ENCODE measurements at places on chromosomes 12 and 14. TPM values are rescaled to one million over a fixed set of nuclear protein-coding genes. Genes with fewer than 3 reads are reported as not detected.
A peak's percentile ranks its signal among the peaks of the same experiment; 100 is the strongest.

Gene RFX4
- 0.14 TPM for total RNA-seq

Gene CHGA
- total RNA-seq, result 17.2 TPM

Gene KCNH3
- total RNA-seq, result 0.44 TPM

Gene HELB
- total RNA-seq, result 10.2 TPM

Gene SLC8A3
- total RNA-seq, result 0.63 TPM

Gene TNS2
- total RNA-seq, result 7.7 TPM

Gene SYCP3
- not detected for total RNA-seq

- DNase-seq, result no peak
- H3K4me3 ChIP-seq, result no peak overlapping the region
- no peaks in the 10 kb centered on the region for H3K27me3 ChIP-seq
- peaks cover 4% of the 10 kb centered on the region for H3K4me1 ChIP-seq
- no peak overlapping the region for H3K27ac ChIP-seq
Measured at GRCh38 chr14:34175574-34175973, 224.7 kb upstream of the EGLN3 start.

DNA sequence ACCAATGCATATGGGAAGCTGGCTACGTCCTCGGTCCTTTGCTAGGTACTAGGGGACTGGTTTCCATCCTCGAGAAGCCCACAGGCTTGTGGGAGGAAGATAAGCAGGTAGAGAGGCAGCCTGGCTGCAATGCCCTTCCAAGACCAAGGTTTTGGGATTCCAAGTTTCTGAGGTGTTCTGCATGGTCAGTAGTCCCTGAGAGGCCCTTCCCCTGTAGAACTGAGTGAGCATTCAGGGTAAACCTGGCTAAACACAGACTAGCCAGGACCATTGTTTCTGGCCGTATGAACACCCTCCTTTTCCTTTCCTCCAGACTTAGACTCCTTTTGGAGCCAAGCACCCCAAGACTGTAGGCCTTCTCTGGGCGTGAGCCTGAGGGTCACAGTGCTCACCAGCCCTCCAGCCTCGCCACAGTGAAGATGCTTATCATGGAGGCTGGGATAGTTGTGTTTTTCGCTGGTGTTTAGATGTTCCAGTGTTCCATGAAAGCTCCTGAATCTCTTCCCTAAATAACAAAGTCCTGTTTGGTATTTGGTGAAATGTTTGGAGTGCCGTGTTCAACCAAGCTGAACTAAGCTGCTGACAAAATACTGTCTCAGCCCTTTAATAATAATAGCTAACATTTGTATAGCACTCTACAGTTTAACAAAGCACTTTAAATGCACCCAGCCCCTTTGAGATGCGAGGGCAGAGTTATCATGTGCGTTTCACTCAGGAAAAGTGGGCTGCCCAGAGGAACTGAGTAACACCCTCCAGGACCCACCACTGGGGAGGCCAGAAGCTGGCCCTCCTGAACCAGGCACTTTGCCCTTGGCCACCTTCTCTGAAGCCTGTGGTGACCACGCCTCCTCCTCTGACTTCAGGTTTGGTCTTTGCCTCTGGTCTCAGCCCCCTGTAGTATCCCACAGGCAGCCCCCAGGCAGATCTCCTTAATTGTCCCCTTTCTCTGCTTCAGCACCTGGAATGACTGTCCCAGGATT, 284.5 kb downstream of the CACNA1C start:
- DNase-seq, result no peak
- H3K4me3 ChIP-seq, result no peak overlapping the region
- no peak overlapping the region for H3K27ac ChIP-seq
- no peaks in the 10 kb centered on the region for H3K36me3 ChIP-seq

- H3K27ac ChIP-seq, result no peak overlapping the region
- DNase-seq, result no peak
- no peak overlapping the region for H3K4me3 ChIP-seq
- H3K27me3 ChIP-seq, result no peaks in the 10 kb centered on the region
- H3K36me3 ChIP-seq, result no peaks in the 10 kb centered on the region
- peaks cover 6% of the 10 kb centered on the region for H3K4me1 ChIP-seq
Measured at GRCh38 chr14:58848365-58848764, 210.6 kb downstream of the DACT1 start.

DNA sequence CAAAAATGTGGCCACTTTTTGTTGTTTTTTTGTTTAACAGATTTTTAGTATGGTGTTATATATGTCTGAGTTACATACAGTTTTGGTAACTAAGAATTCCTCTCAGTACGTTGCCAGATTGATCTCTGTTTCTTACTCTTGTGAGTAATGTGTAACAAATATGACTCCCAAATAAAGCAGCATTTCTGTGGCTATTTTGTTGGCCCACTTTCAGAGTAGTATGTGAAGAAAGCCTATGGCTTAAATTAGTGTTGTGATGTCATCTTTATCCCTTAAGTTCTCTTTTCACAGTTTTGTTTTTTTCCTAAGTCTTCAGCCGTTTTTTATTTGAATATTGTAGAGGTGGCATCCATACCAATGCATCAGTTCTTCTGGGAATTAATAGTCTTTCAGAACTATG, 10.7 kb downstream of the PCNX4 start:
- H3K27me3 ChIP-seq, result no peaks in the 10 kb centered on the region
- H3K27ac ChIP-seq, result peak overlapping the region; percentile 46

DNA sequence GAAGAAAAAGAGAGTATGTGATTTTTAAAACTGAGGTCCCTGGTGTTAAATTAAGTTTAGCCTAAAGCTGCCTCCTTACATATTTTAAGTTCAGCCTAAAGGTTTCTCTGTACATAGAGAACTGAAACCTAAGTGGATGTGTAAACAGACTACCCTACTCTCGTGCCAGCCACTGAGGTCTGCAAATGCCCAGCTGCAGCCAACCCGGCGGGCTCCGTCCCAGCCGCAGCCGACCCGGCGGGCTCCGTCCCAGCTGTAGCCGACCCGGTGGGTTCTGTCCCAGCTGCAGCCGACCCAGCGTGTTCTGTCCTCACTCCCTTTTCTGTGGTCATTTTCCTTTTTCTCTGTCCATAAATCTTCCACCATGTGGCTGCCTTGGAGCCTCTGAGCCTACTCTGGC, 97.2 kb upstream of the SFSWAP start:
- H3K4me3 ChIP-seq, result no peak overlapping the region
- no peak for DNase-seq
- no peaks in the 10 kb centered on the region for H3K27me3 ChIP-seq
- H3K36me3 ChIP-seq, result no peaks in the 10 kb centered on the region
- no peak overlapping the region for H3K27ac ChIP-seq

DNA sequence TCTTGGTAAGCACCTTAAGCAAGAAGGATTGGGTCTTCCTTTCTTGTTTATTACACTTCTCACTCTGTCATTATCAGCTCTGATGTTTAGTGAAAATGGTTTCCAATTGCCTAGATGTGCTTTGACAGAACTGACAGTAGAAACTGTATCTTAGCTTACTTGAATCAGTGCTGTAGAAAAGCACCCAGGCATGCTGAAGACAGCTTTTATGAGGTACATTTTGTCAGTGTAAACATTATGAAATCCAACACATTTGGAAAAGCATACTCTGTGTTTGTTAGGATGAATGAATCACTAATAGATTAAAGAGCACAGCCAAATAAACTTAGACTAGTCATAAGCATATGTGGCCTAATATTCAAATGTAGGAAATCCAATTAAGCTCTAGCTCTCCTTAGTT, 290.2 kb upstream of the NPAS3 start:
- H3K4me1 ChIP-seq, result no peaks in the 10 kb centered on the region
- no peak overlapping the region for H3K27ac ChIP-seq
- no peak for DNase-seq
- H3K4me3 ChIP-seq, result no peak overlapping the region

- H3K36me3 ChIP-seq, result peaks cover 2% of the 10 kb centered on the region
- no peak overlapping the region for H3K4me3 ChIP-seq
- no peak overlapping the region for H3K27ac ChIP-seq
Measured at GRCh38 chr14:98826618-98827017, 445.4 kb downstream of the BCL11B start.

- no peak overlapping the region for H3K27ac ChIP-seq
- no peak overlapping the region for H3K4me3 ChIP-seq
- H3K27me3 ChIP-seq, result no peaks in the 10 kb centered on the region
- no peak for DNase-seq
- no peaks in the 10 kb centered on the region for H3K36me3 ChIP-seq
- peaks cover 44% of the 10 kb centered on the region for H3K4me1 ChIP-seq
Measured at GRCh38 chr12:131621701-131622421, 89.0 kb upstream of the SFSWAP start.

- no peak for DNase-seq
- no peaks in the 10 kb centered on the region for H3K36me3 ChIP-seq
- no peaks in the 10 kb centered on the region for H3K4me1 ChIP-seq
- H3K4me3 ChIP-seq, result no peak overlapping the region
- no peak overlapping the region for H3K27ac ChIP-seq
- 0 out of 2 replicates have a peak, but pooled peaks cover 3% of the 10 kb centered on the region for H3K27me3 ChIP-seq
Measured at GRCh38 chr12:10739157-10740118, 16.3 kb upstream of the YBX3 start.

DNA sequence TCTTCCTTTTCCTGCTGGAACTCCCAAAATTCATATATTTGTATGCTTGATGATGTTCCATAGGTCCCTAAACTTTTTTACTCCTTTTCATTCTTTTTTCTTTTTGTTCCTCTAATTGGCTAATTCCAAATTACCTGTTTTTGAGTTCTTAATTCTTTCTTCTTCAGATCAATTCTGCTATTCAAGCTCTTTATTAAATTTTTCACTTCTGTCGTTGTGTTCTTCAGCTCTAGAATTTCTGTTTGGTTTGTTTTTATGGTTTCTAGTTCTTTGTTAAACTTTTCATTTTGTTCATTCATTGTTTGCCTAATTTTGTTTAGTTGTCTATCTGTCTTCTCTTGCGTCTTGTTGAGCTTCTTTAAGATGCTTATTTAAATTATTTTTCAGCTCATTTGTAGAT, 154.8 kb downstream of the TPH2 start:
- H3K4me3 ChIP-seq, result no peak overlapping the region
- no peaks in the 10 kb centered on the region for H3K4me1 ChIP-seq
- H3K36me3 ChIP-seq, result no peaks in the 10 kb centered on the region
- H3K27ac ChIP-seq, result no peak overlapping the region
- H3K27me3 ChIP-seq, result no peaks in the 10 kb centered on the region

- no peak overlapping the region for H3K4me3 ChIP-seq
- H3K27ac ChIP-seq, result peak overlapping the region; percentile 25
- peaks cover 56% of the 10 kb centered on the region for H3K4me1 ChIP-seq
- H3K36me3 ChIP-seq, result peaks cover 2% of the 10 kb centered on the region
- no peak for DNase-seq
Measured at GRCh38 chr12:4153343-4153892, 120.1 kb upstream of the CCND2 start.

Measured in WTC11 (cell line).